Progenitor cell of endocrine pancreas (in vitro differentiated cells): ENCODE measurements at places on chromosomes 2 and 18. TPM values are rescaled to one million over a fixed set of nuclear protein-coding genes. Genes with fewer than 3 reads are reported as not detected.

- H3K4me1 ChIP-seq: peaks cover 11% of the 10 kb centered on the region
- H3K27ac ChIP-seq: peak overlapping the region; percentile 93
Measured at GRCh38 chr2:201157694-201158093, 25.2 kb upstream of the CASP10 start.

DNA sequence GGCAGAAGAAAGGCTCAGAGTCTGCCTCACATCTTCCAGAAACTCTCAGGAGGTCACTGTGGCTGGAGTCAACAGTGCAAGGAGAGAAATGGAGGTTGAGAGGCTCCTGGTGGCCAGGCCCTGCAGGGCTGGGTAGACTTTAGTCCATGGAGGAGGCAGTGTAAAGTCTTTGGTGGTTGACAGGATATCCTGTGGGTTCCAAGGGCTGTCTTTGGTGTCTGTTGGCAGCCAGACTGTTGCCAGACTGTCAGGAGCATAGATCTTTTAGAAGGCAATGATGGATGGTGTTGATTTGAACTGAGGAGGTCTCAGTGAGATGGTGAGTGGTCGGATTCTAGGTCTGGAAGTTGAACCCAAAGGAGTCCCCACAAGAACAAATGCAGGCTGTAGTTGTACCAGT is 45.0 kb upstream of the SKOR2 start:
- no peak overlapping the region for H3K4me3 ChIP-seq
- DNase-seq: no peak
- no peak overlapping the region for H3K27ac ChIP-seq

- H3K4me1 ChIP-seq: peaks cover 18% of the 10 kb centered on the region
- no peak for DNase-seq
- no peaks in the 10 kb centered on the region for H3K36me3 ChIP-seq
- peaks cover 20% of the 10 kb centered on the region for H3K27me3 ChIP-seq
Measured at GRCh38 chr2:236738030-236738429, 168.4 kb downstream of the ACKR3 start.

DNA sequence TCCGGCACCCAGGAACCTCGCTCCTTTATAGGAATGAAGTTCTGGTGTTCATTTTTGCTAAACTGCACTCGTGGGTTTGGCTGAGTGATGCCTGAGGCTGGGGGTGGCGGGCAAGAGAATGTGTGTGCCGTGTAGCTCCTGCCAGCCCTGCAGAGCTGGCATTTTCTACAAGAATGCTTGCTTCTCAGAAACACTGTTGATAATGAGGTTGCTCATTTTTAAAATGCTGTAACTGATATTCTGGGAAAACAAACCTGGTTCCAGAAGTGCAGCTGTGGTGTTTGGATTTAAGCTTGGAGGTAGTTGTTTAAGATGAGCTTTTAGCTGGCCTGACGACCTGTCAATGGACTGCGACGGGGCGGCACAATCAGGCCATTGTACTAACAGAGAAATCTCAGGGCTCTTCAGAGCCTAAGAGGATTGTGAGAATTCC is 511.9 kb upstream of the TNP1 start:
- peaks cover 19% of the 10 kb centered on the region for H3K4me1 ChIP-seq
- no peak for DNase-seq
- no peaks in the 10 kb centered on the region for H3K36me3 ChIP-seq
- no peak overlapping the region for H3K4me3 ChIP-seq
- peak overlapping the region; percentile 59 for H3K27ac ChIP-seq

The FHL2 gene
- 2.2 and 3.0 TPM in 2 replicates for total RNA-seq
